ENCODE measurements at places on chromosomes 4 and X.
A peak's percentile ranks its signal among the peaks of the same experiment; 100 is the strongest.

- DNase-seq: peak; percentile 12
These were observed 137.5 kb upstream of the ANXA3 start for GRCh38 chr4:78414116-78414515.

DNA sequence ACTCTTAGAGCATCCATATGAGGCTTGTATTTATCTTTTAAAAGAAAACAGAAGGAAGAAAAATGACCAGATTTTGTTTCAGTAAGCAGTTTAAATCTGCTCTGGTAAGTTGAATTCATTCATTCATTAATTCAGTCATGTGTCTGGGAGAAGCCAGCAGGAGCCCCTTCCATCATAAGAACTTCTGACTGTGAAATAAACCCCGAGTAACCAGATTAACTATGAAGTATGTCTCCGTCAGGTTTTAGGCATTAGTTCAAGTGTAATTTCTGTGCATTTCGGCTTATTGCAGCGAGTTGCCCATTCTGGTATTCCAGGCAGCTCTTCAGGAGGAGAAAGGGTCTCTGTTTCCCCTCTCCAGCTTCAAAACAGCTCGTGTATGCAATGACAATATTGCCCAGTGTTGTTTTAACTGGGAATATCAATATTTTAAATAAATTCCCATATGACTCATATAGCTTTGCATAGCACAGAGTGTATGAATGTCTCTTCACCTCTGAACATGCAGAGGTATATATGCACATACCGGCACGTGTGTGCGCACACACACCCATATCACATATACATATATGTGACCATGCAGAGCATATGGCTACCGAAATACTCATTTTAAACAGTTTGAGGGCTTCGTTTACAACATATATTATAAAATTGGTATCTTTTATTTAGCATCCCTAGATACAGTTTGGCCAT lies 255.3 kb downstream of the BCOR start:
- DNase-seq: no peak

DNA sequence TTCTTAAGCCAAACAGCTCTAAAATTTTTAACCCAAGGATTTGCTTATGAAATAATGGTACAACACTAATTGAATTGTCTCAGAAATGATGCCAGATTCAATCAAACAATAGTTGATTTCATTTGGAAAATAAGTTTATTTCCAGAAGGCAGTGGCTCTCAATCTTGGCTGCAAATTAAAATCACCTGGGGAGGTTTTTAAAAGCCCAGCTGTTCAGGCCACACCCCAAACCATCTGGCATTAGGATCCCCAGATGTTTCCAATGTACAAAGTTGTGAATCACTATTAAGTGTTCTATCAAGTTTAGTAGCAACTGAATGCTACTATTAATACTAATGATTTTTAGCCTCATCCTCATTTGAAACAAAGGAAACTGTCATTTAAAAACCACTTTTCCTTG lies 22.2 kb downstream of the TMEM184C start:
- peak; percentile 66 for DNase-seq

GRCh38 chr4:17117746-17118145 lies 219.3 kb upstream of the LDB2 start:
- DNase-seq: no peak

DNA sequence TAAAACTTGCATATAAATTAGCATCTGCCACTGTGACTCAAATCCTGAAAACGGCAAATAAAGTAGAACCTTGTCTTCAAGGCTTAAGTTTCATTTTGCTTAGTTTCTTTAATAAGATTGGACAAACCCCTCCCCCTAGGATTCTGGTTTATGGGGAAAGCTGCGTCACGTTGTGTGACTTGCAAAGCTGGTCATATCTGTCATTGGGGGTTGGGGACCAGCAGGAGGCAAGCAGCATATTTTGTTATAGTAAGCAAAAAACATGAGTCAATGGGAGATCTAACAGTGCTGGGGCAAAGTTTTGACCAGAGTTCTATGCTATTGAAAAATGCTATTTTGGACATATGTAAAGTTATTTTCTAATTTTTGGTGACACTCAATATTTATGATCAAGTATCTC lies 407.3 kb downstream of the PCDH18 start:
- DNase-seq: peak; percentile 75

DNA sequence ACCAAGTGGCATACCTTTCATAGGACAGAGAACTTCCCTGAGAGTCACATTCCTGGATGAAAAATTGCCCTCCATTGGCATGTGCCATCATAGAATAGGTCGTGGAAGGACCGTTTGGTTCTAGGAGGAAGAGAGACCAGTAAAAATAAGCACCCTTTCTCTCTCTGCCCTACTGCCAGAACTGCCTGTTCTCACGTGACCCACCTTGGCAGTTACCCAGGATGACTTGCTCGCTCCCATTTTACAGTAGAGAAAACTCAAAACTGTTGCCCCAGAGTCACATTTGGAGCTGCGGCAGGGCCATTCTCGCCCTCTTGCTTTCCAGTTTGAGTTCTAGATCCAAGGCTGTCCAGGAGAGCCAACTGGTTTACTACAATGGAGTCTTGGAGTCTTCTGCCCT lies 1.1 kb upstream of the NLGN3 start:
- DNase-seq: no peak
